ENCODE measurements at places on chromosomes 3 and 15. TPM values are rescaled to one million over a fixed set of nuclear protein-coding genes. Genes with fewer than 3 reads are reported as not detected.

NAA80 gene
- total RNA-seq, result 8.3 TPM

PPP1R14D gene
- total RNA-seq, result not detected

TRAT1 gene
- 0.70 TPM for total RNA-seq

CAMK2N2 gene
- total RNA-seq, result not detected

CSTA gene
- 2,531 TPM for total RNA-seq

PRR20G gene
- total RNA-seq, result not detected

MORC1 gene
- not detected for total RNA-seq

LRRIQ4 gene
- not detected for total RNA-seq

IL1RAP gene
- total RNA-seq, result 32.7 TPM

CCDC39 gene
- not detected for total RNA-seq

GOLGA6L7 gene
- not detected for total RNA-seq

ROPN1 gene
- total RNA-seq, result 0.38 TPM

ANKUB1 gene
- not detected for total RNA-seq

IFRD2 gene
- 53.7 TPM for total RNA-seq

SEMA3B gene
- 0.70 TPM for total RNA-seq

STX19 gene
- 7.2 TPM for total RNA-seq

Data from esophagus squamous epithelium (tissue), 5 donors.